ENCODE measurements at places on chromosomes 11 and 22. TPM values are rescaled to one million over a fixed set of nuclear protein-coding genes. Genes with fewer than 3 reads are reported as not detected.

The ARHGAP8 gene
- total RNA-seq: 0.17 TPM

The FJX1 gene
- 2.4 TPM for total RNA-seq

The MCAT gene
- total RNA-seq: 15.7 TPM

The NAALADL1 gene
- total RNA-seq: 3.4 TPM

The FOLR3 gene
- not detected for total RNA-seq

The HPX gene
- 0.42 TPM for total RNA-seq

The TSKU gene
- 4.5 TPM for total RNA-seq

The NCR3LG1 gene
- total RNA-seq: 0.71 TPM

The ACR gene
- total RNA-seq: 0.36 TPM

The GLYATL1 gene
- not detected for total RNA-seq

The CRYBB3 gene
- total RNA-seq: not detected

- no peaks in the 10 kb centered on the region for H3K27me3 ChIP-seq
- no peak overlapping the region for H3K4me3 ChIP-seq
- no peak for DNase-seq
- H3K36me3 ChIP-seq: no peaks in the 10 kb centered on the region
- no peak overlapping the region for H3K27ac ChIP-seq
- H3K4me1 ChIP-seq: peaks cover 7% of the 10 kb centered on the region
These were observed 16.9 kb upstream of the ALG8 start for GRCh38 chr11:78156127-78156844.

- H3K4me3 ChIP-seq: no peak overlapping the region
- no peaks in the 10 kb centered on the region for H3K27me3 ChIP-seq
- H3K4me1 ChIP-seq: peaks cover 32% of the 10 kb centered on the region
- DNase-seq: no peak
These were observed 14.0 kb downstream of the KCNQ1OT1 start for GRCh38 chr11:2685566-2686359.

DNA sequence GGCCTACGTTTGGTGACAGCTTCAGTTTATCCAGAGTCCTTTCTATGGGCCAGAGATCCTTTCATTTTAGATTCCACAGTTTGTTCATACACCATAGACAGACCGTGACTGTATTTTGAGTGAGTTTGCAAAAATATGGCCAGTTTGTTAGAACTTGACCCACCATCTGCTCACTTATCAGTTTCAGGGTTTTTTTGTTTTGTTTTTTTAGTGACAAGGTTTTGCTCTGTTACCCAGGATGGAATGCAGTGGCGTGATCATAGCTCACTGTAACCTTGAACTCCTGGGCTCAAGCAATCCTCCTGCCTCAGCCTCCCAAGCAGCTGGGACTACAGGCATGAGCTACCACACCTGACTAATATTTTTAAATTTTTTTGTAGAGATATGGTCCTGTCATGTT is 9.1 kb upstream of the CKAP5 start:
- DNase-seq: no peak
- H3K4me3 ChIP-seq: no peak overlapping the region

DNA sequence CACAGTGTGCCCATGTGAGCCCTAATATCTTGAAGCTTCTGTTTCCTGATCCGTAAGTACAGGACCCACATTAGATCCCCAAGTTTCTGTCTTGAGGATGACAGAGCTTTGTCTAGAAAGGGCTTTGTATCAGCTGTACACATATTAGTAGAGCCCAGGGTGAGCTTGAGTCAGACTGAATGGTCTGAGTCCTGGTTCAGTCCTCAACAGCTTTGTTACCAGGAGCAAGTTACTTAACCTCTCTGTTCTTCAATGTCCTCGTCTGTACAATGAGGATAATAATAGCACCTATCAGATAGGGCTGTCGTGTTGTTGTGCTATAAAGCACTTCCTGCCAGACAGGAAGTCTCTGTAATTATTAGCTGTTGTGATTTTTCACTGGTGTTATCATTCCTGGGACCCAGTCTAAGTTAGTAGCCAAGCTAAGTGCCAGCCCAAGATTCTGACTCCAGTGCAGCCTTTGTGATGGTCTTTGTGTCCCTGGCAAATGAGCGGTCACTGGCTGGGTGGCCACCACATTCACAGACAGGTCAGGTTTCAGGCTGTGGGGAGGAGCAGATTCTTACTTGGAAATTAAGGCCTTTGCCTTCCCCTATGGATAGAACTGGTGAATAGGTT is 6.8 kb downstream of the TOM1 start:
- H3K4me3 ChIP-seq: no peak overlapping the region
- no peaks in the 10 kb centered on the region for H3K27me3 ChIP-seq
- H3K4me1 ChIP-seq: peaks cover 33% of the 10 kb centered on the region
- peak overlapping the region; percentile 64 for H3K27ac ChIP-seq

- peak; percentile 35 for DNase-seq
- H3K4me3 ChIP-seq: peak overlapping the region; percentile 94
- no peaks in the 10 kb centered on the region for H3K36me3 ChIP-seq
- no peaks in the 10 kb centered on the region for H3K27me3 ChIP-seq
These were observed 1.7 kb upstream of the GAB2 start for GRCh38 chr11:78419327-78419726.

GRCh38 chr11:95241681-95242081 is 10.7 kb upstream of the SESN3 start:
- no peak overlapping the region for H3K4me3 ChIP-seq
- DNase-seq: no peak
- no peaks in the 10 kb centered on the region for H3K36me3 ChIP-seq
- peak overlapping the region; percentile 28 for H3K27ac ChIP-seq

DNA sequence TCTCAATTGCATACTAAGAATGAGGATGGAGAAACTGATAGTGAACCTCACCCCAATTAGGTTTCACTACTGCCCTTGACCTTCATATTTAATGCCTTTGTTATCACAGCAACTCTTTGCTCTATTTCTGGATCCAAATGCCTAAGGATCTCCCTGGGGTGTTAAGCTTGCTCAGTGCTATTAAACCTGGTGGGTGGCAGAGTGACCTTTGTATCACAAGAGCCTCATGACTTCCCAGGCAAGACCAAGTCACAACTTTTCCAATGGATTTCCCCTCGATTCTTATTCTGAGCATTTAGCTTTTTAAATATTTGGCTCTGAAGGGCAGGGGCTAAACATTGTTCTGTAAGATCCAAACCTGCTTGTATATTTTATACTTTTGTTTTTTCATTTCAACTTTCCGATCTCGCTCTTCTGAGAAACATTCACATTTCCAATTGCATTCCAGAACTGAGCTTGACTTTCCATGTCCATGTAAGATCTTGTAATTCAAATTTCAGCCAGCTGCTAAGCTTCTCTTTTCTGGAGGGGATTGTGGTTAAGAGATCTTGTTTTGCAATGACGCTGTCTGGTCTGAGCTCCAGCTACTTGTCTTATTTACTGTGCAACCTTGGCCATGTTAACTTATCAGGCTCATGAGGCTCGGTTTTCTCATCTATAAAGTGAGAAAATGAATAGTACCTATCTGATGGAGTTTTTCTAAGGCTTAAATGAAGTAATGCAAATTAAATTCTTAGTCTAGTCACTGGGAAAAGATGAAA is 6.4 kb upstream of the EHF start:
- DNase-seq: no peak
- H3K36me3 ChIP-seq: no peaks in the 10 kb centered on the region
- H3K27me3 ChIP-seq: no peaks in the 10 kb centered on the region
- H3K4me3 ChIP-seq: no peak overlapping the region
- peak overlapping the region; percentile 74 for H3K27ac ChIP-seq

DNA sequence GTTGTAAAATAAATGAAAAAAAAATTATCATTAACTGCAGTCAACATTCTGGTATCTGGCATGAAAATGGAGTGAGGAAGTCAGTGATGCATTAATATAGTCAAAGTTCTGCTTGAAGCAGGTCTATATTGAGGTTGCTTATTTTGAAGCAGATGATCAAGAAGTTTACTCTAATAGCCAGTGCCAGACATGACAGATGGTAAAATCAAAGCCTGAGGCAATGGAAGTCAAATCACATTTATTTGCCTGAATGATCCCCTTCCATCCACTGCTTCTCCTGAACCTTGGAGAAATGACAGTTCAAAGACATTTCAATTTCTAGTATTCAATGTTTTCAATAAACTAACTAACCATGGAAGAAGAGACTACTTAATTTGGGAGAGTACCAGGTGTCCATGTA is 430.0 kb downstream of the FAM181B start:
- no peaks in the 10 kb centered on the region for H3K36me3 ChIP-seq
- H3K4me1 ChIP-seq: no peaks in the 10 kb centered on the region
- H3K27ac ChIP-seq: no peak overlapping the region
- no peak overlapping the region for H3K4me3 ChIP-seq
- H3K27me3 ChIP-seq: no peaks in the 10 kb centered on the region

DNA sequence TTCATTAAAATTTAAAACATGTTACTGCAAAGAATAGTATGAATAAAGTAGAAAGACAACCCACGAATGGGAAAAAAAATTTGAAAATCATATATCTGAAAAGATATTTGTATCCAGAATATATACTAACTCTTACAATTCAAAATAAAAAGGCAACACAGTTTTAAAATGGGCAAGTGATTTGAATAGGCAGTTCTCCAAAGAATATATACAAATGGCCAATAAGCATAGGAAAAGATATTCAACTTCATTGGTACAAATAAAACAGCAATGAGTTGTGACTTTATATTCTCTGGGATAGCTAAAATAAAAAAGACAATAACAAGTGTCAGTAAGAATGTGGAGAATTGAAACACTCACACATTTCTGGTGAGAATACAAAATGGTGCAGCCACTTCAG is 41.6 kb upstream of the FAM181B start:
- no peak for DNase-seq
- H3K4me1 ChIP-seq: no peaks in the 10 kb centered on the region
- H3K36me3 ChIP-seq: no peaks in the 10 kb centered on the region
- no peak overlapping the region for H3K4me3 ChIP-seq
- no peaks in the 10 kb centered on the region for H3K27me3 ChIP-seq

DNA sequence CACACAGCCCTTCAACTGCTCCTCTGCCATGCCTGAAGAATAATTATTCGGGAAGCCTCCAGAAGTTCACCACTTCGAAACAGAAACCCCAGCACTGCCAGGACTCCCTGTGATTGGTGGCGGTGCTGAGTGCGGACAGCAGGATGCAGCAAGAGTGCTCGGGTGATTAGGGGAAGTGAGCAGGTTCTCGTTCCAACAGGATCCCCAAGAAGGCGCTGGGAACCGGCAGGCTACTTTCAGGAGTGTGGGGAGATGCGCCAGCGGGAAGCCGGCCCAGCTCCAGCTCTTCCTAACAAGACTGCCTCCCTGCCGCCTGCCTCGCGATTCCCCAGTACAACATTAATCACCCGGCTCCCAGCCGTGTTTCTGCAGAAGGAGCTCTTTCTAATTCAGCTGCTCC is 630.2 kb downstream of the BRD1 start:
- no peak overlapping the region for H3K4me3 ChIP-seq
- no peak for DNase-seq
- no peaks in the 10 kb centered on the region for H3K36me3 ChIP-seq

- no peak for DNase-seq
- no peak overlapping the region for H3K4me3 ChIP-seq
- no peak overlapping the region for H3K27ac ChIP-seq
- no peaks in the 10 kb centered on the region for H3K27me3 ChIP-seq
- H3K36me3 ChIP-seq: no peaks in the 10 kb centered on the region
These were observed 65.1 kb upstream of the LRRC55 start for GRCh38 chr11:57116654-57117053.

- H3K27ac ChIP-seq: no peak overlapping the region
- no peak for DNase-seq
These were observed 33.2 kb downstream of the RTN4R start for GRCh38 chr22:20234760-20235388.

- no peak for DNase-seq
- H3K4me1 ChIP-seq: no peaks in the 10 kb centered on the region
- peaks cover 14% of the 10 kb centered on the region for H3K36me3 ChIP-seq
These were observed 367 bp downstream of the HPS5 start for GRCh38 chr11:18321578-18321968.

- H3K27me3 ChIP-seq: no peaks in the 10 kb centered on the region
- H3K27ac ChIP-seq: peak overlapping the region; percentile 84
- no peaks in the 10 kb centered on the region for H3K36me3 ChIP-seq
- no peak for DNase-seq
These were observed 49.5 kb downstream of the PACS1 start for GRCh38 chr11:66119348-66120133.

- H3K4me3 ChIP-seq: no peak overlapping the region
- no peak for DNase-seq
- no peaks in the 10 kb centered on the region for H3K27me3 ChIP-seq
- H3K4me1 ChIP-seq: peaks cover 8% of the 10 kb centered on the region
These were observed 761.5 kb downstream of the NTM start for GRCh38 chr11:132131961-132132360.

DNA sequence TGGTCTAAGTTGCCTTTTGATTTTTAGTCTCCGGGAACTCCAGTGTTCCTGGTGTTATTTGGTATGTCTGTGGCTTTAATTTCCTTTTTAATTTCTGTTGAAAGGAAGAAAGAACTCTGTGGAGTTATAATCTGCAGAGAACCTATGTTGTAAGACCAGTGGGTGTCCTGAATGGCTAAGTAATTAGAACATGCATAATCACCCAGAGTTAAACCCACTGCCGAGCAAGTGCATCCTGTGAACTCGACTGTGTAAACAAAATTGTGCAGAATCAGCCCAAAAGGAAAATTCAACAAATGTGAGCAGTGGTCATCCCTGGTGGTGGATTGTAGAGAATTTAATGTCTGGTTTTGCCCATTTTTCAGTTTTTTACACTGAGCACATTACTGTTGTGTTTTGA is 162.5 kb downstream of the COMMD9 start:
- peaks cover 2% of the 10 kb centered on the region for H3K4me1 ChIP-seq
- DNase-seq: no peak
- no peak overlapping the region for H3K27ac ChIP-seq
- H3K36me3 ChIP-seq: no peaks in the 10 kb centered on the region
- H3K4me3 ChIP-seq: no peak overlapping the region
- no peaks in the 10 kb centered on the region for H3K27me3 ChIP-seq

DNA sequence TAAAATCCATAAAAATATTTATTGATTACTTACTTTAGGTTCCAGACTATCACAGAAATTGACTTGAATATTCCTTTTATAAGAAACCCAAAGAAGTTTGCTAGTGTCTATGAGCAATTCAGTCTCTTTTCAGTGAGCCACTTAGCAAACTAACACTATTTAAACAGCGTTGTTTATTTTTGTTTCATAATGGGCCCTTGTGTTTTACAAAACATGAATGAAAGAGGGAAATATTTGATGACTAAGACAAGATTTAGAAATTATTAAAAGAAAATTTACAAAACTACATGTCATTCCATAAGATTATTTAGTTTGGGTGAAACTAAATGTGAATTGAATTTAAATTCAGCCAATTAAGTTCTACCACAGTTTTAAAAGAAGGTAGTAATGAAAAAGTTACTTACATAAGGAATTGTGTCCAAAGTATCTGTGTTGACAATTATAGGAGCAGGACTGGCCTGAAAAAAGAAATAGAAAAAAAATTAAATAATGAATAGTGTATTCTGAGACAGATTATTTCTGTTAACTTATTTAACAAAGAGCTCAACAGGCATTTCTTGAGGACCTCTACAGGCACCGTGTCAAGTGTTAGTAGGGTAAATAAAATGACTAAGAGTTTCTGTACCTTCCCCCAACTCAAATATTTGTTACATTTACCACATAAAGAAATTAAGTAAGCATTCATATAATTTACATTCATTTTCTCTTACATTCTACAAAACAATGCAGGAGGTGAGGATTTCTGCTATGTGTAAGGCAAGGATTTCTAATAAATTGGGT is 964.9 kb upstream of the CCDC90B start:
- H3K27ac ChIP-seq: no peak overlapping the region
- no peaks in the 10 kb centered on the region for H3K27me3 ChIP-seq
- no peak overlapping the region for H3K4me3 ChIP-seq
- no peak for DNase-seq
